Ovary (tissue), 10 donors: ENCODE measurements at places on chromosomes 3 and 15. TPM values are rescaled to one million over a fixed set of nuclear protein-coding genes. Genes with fewer than 3 reads are reported as not detected.

DNA sequence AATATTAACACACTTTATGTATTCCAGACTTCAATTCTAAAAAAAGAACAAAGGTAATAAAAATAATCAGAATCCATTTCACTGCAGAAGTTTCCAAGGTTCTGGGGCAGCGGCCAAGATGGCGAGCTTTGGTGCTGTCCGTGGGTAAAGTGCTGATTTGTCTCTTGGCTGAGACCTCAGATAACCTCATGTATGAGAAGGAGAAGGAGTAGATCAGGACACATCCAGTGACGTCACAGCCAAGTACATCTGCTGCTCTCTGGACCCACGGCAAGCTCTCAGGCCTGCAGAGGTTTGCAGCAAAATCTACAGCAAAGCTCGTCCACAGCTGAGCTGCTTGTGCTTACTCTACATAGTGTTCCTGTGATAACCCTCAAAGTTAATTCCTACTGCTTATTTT lies 165.7 kb downstream of the MAGI1 start:
- no peak for DNase-seq

GOLGA6L25 gene
- not detected for total RNA-seq

- DNase-seq, result no peak
Measured at GRCh38 chr3:57998366-57999283, 9.6 kb upstream of the FLNB start.

GRCh38 chr3:29536016-29536758 lies 255.3 kb downstream of the RBMS3 start:
- no peak for DNase-seq

CCR9 gene
- not detected for total RNA-seq
